ENCODE measurements at places on chromosomes 5 and 9.

DNA sequence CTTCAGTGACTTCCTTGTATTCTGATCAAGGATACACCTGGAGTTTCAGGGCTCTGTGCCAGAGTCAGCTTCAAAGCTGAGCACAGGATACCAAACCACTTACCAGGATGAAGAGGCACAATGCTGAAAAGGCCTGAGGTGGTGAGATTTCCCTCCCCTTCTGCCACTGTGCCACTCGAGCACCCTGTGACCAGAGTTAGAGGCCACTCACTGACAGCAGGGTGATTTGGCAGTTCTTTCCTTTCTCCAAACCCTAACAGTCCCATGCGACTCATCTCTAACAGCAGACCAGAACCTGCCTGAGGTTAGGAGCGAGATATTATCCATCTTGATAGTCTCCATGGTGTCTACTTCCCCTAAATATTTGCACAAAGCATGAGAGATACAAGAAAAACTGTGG is 1.8 kb downstream of the PLGRKT start:
- DNase-seq, result peak; percentile 81

GRCh38 chr9:131101207-131101964 is 5.1 kb downstream of the AIF1L start:
- no peak for DNase-seq

GRCh38 chr9:38038307-38039089 is 30.5 kb downstream of the SHB start:
- peak; percentile 70 for DNase-seq

DNA sequence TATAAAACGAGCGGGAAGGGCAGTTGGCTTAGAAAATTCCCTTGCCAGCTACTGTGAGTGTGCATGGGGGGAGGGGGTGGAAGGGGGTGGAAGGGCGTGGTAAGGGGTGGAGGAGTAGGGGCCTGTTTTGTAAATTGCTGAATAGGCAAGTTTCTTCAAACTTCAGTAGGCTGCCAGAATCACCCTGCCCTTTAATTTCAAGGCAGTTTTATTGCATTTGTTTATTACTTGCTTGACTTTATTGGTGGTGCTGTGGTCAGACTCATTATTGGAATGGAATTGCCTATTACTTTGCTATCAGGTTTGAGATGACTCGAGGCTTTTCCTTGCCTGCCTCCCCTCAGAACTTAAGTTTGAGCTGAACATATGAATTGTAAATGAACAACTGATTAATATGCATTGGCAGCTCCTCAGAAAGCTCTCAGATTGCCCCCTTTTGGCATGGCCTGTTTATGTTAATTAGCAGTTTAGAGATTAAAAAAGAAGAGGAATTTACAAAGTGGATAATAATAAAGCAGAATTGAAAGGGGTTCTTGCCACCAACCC is 76.0 kb downstream of the SEMA6A start:
- DNase-seq, result no peak

- DNase-seq, result no peak
Measured at GRCh38 chr5:141494761-141495452, 6.0 kb downstream of the PCDHGC5 start.

- DNase-seq, result no peak
Measured at GRCh38 chr5:54453046-54453445, 2.5 kb upstream of the HSPB3 start.

- DNase-seq, result no peak
Measured at GRCh38 chr9:518540-518939, 303.9 kb downstream of the DOCK8 start.

GRCh38 chr5:76474377-76474776 is 71.3 kb downstream of the IQGAP2 start:
- DNase-seq, result no peak

Measured in hematopoietic multipotent progenitor cell treated with erythropoietin and hydrocortisone succinate and interleukin-3 and kit ligand, for 4 days (in vitro differentiated cells).